ENCODE measurements at places on chromosomes 1 and 21.

DNA sequence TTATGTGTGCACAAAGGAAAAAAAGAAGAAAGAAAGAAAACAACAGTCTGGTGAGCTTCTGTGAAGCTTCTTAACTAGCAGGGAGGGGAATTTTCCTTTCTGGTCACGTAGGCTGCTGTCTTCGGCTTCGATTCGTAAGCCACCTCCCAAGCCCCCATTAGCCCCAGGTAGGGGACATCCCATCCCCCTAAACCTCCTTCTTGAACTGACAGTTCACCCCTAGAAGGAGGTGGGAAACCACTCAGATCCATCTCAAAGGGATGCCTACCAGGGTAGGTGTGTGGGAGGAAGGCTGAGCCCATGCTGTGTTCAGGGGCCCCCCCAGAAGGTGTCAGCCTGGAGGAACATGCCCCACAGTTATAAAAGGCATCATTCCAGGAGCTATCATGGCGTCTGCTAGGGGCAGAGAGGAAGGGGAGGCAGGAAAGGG is 25.8 kb downstream of the CD247 start:
- no peak for DNase-seq

DNA sequence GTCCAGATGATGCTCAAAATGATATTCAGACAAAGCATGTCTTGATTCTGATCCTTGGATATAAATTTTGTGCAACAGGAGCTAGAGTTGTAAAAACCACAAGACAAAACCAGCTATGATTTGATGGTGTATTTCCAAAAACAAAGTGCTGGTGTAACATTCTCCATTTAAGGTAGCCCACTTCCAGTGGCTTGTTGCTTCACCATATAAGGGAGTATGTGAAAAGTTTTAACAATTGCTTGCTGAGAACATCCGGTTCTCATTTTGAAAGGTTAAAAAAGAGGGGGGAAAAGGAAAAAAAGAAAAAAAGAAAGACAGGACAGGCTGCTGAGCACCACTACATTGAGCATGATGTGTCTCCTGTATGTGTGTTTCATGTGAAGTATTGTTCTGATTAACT is 123.6 kb downstream of the MACF1 start:
- no peak for DNase-seq

DNA sequence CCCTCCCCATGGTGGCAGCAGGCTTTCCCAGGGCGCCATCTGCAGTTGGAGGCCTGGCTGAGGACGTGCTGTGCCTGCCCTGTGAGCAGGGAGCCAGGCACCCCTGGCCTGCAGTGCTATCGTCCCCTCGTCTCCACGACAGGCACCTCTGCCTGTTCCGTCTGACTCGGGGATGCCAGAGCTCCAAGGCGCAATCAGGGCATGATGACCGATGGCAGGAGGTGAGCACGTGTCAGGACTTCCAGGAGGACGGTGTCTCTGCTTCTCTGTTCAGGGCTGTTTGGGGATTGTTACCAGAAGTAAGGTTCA is 125.2 kb downstream of the PCBP3 start:
- no peak for DNase-seq

GRCh38 chr1:155703216-155703615 is 14.3 kb downstream of the DAP3 start:
- DNase-seq = no peak

DNA sequence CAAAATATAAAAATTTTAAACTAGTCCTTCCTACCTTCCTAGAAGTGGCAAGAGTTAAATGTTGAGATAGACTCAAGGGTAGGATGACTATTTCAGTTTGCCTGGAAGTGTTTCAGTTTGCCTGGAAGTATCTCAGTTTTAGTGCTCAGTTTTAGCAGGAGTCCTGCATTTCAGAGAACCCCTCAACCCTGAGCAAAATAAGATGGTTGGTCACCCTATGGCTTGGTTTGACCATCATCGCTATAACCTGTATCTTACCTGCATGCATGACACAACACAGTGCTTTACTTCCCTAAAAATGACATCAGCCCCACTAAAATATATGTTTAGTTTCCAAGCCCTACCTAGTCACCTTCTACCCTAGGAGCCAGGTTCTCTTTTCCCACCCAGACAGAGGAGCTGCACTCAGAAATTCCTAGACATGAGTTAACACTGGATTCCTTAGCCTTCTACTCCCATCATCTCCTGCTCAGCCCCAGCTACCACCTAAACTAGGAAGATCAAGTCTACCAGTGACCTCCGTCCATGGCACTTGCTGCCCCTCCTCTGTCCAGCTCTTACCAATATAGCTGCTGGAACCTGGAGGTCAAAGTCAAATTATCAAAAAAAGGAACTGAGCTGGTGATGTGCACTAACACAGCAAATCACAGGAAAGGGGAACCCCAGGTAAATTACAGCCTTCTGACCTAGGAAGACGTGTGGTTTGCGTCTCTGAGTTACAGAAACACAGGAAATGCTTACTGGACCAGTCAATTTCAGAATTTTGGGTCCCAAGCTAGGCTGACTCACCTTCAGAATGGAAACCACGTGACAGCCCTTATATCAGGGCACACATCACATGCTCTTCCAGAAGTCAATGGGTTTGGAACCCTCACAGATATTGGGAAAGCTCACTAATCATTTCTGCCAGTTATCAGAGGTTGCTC is 2.2 kb upstream of the G0S2 start:
- no peak for DNase-seq

DNA sequence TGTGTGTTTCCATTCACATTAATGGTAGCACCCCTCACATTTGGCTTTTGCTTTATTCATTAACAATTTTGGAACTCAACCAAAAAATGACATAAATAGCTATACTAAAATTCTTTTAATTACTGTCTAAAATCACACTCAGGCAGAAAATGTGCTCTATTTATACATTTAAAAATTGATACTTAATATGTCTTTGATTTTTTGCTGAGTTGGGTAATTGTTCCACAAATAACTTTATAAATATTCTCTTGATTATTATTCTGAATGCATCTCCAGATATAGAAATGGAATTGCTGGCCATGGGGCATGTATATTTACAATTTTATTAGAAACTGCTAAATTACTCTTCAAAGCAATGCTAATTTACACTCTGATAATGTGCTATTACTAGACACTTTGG is 658.7 kb upstream of the CHRM3 start:
- DNase-seq = no peak

GRCh38 chr1:15833842-15834405 is 13.6 kb upstream of the SPEN start:
- DNase-seq = no peak

DNA sequence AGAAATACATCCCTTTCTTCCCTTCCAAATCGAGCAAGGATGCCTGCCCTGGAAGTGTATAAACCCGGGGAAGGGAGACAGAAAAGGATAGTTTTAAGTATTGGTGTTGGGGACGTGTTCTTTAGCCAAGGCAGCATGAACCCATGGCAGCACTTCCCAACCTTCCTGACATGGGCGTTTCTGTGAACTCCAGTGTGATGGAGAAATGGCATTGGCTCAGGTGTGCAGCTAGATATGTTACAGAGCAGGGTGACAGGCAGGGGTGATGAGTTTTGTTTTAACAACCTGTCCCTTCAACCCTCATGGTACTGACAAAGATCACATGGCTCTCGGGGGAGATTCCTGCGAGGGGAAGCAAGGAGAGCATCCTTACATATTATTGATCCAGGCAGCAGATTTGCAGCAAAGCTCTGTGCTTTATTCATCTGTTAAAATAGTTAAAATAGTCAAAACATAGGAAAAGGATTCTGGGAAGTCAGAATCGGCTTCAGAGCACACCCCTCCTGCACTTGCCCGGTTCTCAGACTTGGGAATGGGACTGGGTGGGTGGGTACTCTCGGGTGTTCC is 4.0 kb downstream of the MX1 start:
- DNase-seq = no peak

DNA sequence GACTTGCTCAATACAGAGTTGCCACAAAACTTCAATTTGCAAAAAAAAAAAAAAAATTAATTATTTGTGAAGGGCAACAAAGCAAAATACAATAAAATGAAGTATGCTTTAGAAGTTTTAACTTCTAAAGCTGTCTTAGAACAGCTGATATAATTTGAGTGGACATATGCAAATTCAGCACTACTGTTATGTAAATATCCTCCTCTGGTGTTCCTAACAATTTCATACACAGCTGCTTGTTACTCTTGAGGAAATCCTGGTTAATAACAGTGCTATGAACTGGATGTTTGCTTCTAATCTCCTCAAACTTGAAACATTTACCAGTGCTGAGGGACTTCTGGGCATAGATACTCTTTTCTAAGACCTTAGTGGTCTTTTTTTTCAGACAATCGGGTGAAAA is 69.6 kb upstream of the COL24A1 start:
- DNase-seq = no peak

DNA sequence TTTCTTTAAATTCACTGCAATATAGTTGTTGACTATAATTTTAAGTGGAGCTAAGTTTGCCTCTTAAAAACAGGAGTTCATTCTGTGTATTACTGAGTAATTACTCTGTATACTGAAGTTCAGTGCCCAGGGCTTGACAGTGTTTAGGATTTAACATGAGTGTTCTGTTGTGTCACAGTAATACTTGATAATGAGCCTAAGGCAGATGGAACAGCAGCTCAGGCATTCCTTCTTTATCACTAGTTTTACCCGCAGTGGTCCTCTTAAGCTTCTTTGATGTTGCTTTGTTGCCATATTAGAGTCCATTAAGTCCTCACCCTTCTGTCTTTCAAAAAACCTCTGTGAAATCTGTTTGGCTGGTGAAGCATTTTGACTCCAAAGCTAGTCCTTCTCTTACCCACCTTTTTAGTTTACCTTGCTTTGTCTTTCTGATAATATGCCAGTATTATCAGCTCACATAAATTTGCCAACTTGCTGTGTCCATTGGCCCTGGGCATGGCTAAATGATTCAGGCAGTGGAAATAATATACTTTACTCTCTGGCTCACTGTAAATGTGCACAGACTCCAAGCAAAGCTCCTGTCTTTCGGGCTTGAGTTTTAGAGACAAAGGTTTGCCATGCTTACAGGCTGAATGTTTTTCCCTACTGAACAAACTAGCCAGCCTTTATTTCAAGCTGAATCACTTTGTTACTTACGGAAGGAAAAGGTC is 17.7 kb downstream of the HIPK1 start:
- DNase-seq = no peak

- DNase-seq = no peak
These were observed 12.6 kb downstream of the ADIPOR1 start for GRCh38 chr1:202945483-202945882.

DNA sequence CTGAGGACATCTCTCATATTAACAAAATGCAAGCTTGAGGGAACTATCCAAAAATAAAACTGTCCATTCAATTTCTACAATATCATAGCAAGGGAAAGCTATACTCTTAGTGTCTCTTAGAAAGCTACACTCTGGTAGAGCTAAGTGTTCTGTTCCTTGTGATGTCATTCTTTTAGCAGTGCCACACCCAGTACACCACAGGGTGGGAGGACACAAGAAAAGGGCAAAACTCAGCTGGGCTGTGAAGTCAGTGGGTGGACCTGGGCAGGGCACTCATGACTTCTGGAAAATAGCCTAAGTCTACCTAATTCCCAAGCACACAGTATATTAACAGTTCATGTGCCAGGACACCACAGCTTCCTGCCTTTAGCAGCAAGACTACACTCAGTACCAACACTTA is 42.2 kb upstream of the TNFSF4 start:
- no peak for DNase-seq

- DNase-seq = no peak
These were observed 202.5 kb upstream of the EDN2 start for GRCh38 chr1:41687007-41687406.

GRCh38 chr21:14850394-14850793 is 214.4 kb downstream of the NRIP1 start:
- no peak for DNase-seq

- no peak for DNase-seq
These were observed 324.4 kb downstream of the KCTD3 start for GRCh38 chr1:215891266-215892057.

DNA sequence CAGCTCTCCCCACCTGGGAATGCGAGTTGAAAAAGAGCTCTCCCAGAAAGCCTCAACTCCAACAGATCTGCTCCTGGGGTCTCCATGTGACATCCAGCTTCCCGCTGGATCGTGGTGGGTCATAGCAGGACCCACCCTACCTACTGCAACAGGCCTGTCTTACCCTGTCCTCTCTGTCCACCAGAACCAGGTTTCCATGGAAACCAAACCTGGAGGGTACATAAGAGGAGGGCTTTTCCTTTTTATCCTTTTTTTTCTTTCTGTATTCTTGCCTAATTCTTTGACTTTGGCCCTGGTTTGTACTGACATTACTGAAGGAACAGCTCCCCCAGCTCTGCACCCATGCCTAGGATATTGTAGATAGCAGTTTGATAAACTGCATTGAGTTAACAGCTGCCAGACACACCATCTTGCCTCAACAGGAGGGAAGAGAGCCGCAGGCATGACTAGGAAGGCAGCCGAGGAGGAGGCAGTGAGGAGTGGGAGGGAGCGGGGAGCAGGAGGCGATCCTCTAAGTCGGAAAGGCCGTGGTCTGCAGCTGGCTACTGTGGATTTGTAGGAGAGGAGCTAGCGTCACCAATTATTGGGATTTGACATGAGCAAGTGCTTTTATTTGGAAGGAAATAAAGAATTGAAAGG is 9.7 kb upstream of the FMOD start:
- no peak for DNase-seq

GRCh38 chr1:201719812-201720521 is 109.0 kb upstream of the IPO9 start:
- DNase-seq = no peak

- no peak for DNase-seq
These were observed 21.5 kb upstream of the FMN2 start for GRCh38 chr1:240070188-240070587.

DNA sequence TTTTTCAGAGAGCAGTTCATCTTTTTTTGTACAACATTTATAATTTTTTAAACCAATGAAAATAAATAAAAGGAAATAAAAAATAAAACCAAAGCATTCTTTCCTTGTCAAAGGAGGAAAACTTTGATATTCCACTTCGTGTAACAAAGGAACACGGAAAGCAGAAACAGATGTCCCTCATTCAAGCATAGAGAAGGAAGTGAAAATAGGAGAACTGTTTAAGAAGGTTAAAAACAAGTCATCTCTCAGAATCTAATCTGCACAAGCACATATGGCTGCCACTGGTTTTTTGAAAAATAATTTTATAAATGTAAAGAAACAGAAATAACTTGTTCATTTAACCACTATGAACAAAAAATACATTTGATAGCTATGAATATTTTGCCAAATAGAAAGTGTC is 35.9 kb upstream of the ZNF644 start:
- DNase-seq = no peak

DNA sequence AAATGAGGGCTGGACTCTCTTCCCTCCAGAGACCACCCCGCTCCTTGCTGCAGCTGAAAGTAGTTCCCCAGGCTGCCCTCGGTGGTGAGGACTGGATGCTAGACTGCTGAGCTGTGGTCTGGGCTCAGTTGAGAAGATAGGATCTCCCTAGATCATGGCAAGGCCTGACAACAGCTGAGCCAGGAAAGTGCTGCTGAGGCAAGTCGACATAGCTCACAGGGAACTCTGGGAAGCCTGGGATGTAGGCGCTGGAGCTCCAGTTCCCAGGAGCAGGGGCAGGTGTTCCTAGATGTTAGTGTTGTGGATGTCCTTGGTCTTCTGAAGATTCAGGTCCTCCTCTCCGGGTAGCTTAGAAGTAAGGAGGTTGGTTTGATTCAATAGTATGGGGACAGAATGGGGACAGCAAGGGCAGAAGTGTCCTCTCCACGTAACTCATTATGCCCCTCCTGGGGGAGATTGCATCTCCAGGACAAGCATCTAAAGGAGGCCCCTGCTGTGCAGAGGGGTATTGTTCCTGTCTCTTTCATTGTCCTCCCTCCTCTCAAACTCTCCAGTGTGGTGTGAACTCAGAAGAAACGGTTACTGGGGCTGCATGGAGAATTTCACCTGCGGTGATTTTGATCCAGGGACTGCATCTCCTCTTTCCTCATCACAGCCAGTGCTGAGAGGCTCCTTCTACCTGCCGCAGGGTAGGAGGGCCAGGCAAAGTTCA is 3.7 kb downstream of the CYB561D1 start:
- DNase-seq = no peak

All from LNCaP clone FGC (cell line).